ENCODE measurements at places on chromosomes 13 and 19.
A peak's percentile ranks its signal among the peaks of the same experiment; 100 is the strongest.

GRCh38 chr19:53132141-53132991, at the start of gene ZNF415:
Gene ZNF415 (minus strand): TSS chr19:53132910. CDS start chr19:53122676, 10,234 bp downstream.
- DNase-seq = peak; percentile 46

DNA sequence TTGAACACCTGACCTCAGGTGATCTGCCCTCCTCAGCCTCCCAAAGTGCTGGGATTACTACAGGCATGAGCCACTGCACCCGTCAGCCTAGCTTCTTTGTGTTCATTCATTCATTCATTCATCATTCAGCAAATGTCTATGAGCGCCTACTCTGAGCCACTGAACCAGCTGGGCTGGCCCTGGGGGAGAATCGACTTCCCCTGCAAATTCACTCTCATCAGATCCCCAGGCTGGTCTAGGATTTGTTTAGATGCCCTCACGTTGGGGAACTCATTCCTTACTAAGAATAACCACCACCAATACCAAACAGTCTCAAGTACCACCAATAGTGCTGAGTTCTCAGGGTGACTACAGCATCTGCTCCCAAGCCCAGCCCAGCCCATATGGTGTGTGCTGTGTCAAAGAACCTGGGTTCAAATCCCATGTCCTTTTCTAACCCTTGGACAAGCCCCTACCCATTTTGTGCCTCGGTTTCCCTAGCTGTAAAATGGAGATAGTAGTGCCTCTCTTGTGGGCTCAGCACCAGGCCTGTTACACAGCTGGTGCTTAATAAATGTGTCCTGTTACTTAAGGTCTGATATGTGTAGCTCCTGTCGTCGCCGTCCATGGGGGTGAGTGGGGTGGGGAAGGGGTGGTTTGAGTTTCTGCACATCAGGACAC, 16.8 kb downstream of the NRTN start:
- no peak for DNase-seq

- DNase-seq = no peak
Measured at GRCh38 chr19:30564551-30565011, 192.4 kb downstream of the ZNF536 start.

DNA sequence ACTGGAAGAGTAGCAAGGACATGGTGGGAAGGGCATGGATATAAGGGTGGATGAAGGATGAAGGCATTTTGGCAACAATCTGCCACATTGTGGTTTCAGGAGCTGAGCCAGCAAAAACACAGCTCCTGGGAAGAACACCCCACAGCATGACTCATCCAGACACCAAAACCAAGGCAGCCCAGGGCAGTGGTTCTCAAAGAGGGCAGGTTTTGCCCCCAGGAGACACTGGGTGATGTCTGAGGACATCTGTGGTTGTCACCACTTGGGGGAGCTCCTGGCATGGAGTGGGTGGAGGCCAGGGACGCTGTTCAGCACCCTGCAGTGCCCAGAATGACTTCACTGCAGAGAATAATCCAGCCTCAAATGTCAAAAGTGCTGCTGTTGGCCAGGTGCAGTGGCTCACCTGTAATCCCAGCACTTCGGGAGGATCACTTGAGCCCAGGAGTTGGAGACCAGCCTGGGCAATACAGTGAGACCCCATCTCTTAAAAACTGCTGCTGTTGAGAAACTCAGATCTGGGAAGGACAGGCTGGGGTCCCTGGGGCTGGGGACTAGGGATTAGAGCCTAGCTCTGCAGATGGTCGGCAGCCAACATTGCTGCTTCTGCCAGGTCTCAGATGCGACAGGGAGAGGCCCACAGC, 16.1 kb downstream of the ZFR2 start:
- peak; percentile 15 for DNase-seq

DNA sequence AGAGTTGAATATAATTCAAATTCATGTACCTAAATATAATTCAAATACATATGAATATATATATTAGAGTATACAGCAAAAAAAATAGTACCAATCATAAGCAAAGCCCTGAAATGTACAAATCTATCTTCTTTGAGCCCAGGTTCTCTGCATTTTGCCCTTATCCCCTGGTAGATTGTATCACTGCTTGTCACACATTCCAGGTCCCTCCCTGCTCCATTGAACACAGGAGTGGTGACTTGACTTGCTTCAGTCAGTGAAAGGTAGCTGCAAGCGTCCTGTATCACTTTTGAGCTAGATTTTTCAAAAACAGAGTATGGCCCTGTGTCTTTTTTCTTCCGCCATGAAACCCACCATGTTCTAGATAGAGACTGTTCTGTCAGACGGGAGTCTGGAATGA, 369.4 kb downstream of the LIG4 start:
- no peak for DNase-seq
